CD4-positive, alpha-beta T cell treated with Interleukin-6 at 100 ng/mL for 8 hours (primary cell): ENCODE measurements at places on chromosomes 4 and X.

DNA sequence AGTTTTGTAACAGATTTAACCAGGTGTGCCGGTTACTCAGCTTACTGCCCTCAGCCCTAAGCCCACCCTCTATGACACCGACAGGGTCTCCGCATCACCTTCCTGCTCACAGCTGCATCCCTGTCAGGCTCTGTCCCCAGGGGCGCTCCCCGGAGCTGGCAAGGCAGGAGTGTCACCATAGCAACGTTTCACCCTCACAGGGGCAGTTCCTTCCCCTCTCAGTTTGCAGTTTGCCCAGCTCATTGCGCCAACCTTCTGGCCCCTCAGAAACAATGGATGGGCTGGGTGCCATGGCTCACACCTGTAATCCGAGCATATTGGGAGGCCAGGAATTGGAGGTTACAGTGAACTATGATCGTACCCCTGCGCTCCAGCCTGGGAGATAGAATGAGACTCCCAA, 42.6 kb downstream of the RGS12 start:
- DNase-seq: no peak

DNA sequence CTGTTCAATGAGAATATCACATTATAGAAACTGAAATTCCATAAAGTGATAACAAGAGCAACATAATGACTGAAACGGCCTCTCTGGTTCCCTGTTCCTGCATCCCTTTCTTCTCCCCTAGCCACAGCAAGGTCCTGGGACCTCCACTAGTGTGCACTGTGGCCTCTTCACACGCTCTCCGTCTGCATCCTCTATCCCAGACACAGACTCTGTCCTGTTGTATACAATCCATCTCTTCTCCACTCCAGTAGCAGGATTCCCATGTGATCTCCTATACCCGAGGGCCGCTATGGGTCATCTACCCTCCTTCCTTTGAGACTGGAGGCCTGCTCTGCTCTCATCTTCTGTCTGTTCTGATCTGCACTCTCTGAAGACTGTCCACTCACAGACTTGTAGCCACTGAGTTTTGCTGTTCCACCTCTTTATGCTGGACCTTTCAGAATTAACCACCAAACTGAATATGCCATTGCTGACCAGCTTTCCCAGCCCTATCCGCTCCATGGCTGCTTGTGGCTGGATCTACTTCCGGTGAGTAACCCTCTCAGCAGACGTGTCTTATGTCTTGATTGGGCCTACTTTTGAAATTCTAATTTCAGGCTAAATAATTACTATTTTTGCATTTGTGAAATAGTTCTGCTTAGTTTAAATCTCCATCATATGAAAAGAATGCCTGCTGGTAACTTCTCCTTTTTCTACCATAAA, 105.1 kb upstream of the NAP1L5 start:
- no peak for DNase-seq

DNA sequence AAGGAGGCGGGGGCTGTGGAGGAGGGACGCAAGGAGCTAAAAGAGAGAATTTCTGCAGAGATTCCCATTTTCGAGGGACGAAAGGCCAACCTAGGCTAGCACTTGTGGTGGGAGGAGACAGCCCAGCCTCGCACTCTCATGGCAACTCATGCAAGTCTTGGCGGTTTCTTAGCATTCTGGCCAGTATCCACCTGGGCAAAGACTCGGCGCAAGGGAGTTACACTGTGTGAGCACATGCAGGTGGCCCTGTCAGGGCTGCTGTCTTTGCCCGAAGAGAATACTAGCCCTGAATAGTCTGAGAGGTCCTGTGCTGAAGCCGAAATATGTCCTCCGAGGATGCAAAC, 15.5 kb downstream of the MCF2 start:
- DNase-seq: no peak

GRCh38 chrX:19727887-19728648, 159.3 kb downstream of the SH3KBP1 start:
- DNase-seq: no peak

GRCh38 chr4:153514001-153514526, 47.9 kb downstream of the TMEM131L start:
- no peak for DNase-seq

DNA sequence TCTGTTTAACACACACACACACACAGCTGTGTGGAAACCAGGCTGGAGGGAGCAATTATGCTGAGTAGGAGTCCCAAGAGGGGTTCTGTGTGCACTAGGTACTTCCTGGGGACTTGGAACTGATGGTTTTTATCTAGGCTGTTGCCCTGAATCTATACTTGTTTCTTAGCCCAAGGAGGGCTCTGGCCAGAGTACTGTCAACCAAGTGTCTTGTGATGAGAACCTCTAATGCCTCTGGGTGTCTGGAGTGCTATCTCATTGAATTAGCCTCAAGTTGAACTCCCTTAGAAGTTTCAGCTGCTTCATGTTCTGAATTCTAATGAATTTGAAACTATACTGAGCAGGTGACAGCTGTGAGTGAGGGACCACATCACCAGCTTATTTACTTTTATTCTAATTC, 16.6 kb downstream of the ARHGAP24 start:
- no peak for DNase-seq

DNA sequence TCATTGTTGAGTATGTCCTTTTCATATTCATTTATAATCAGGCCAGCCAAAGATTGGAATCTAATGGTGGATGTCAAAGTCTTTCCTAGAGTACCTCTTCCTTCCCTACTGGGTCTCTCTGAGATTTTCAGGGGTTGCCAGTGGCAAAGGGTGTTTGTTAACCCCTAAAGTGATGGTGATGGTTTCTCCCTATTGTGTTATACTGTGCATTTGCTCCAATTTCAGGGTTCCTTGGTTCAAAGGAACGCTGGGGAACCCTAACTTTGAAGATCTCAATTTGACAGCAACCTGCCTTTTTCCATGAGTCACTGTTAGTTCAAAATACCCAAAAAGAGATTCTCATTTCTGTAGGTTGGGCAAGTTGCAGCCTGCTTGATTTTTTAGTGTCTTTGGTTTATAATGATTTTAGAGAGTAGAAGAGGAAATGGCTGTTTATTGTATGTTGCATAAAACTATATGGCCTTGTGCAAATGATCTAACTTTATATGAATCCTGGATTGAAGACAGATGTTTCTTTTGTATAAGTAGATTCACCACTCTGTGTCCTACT, 23.0 kb downstream of the GAB1 start:
- no peak for DNase-seq

DNA sequence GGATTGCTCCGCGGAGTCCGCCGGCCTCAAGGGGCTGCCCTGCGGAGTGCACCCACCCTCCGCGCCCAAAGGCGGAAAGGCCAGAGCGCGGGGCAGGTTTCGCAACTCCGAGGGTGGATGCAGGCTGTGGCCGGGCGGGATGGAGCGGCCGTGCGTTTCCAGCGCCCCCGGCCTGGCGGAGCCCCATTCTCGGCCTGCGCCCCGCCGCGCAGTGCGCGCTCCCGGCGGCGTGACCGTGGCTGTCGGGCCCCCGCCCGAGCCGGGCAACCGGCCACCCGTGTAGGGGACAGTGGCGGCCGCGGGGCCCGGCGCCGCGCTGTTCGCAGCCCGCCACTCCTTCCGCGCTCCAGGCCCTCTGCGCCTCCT, 331 bp downstream of the SETD7 start:
- no peak for DNase-seq

GRCh38 chrX:147476008-147476407, 435.7 kb upstream of the FMR1 start:
- no peak for DNase-seq

DNA sequence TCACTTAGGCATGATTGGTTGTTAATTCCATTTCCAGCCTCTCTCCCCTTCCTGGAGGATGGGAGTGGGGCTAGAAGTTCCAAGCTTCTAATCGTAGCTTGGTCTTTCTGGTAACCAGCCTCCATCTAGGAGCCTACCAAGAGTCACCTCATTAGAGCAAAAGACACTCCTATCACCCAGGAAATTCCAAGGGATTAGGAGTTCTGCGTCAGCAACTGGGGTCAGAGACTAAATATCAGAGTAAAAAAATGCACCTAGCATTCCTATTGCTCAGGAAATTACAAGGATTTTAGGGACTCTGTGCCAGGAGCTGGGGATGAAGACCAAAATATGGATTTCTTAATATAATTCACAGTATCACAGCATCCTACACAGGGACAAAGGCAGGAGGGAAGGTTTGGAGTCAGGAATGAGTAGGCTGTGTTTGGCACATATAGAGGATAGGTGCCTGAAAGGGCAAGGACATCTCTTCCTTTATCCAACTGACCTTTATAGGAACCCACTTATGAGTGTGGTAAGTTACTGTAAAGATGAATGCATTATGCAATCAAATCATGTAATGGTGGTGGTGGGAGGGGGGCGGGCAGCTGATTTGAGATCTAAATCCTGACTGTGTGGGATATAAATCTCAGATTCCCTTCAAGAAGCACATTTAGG, 30.5 kb upstream of the LIMCH1 start:
- no peak for DNase-seq

DNA sequence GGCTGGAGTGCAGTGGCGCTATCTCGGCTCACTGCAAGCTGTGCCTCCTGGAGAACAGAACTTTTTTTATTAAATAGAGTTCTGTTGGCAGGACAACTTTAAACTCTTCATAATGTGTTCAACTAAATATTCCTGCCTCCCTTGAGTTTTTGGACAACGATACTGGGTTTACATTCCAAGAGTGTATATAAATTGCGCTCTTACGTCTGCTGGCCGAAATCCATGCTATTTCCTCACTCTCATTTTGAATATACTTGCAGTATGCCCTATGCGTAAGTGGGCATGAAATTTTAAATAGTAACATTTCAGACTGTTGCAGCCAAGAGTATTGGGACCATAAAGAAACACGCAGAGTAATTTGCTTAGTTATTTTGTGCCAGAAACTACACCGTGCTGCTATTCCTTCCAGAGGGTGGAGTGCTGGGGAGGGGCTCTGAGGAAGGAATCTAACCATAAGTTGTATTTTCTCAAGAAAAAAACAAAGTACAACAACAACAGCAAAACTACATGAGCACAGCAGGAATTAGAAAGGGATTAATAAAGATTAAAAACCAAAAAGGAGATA, 480.0 kb downstream of the NLGN4X start:
- DNase-seq: no peak

DNA sequence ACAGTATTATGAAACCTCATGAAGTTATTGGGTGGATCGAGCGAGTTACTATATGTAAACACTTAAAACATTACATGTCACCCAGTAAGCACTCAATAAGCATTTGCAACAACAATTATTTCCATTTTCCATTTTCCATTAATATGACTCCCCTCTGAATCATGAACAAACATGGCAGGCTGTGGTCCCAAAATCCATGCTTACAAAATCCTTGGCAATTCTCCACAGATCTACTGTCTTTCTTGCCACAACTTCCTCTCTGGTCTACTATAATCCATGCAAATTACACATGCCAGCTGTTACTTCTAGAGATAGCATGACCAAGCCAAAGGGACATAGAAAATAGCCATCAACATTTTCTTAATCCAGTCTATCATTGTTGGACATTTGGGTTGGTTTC, 22.0 kb downstream of the ASB11 start:
- no peak for DNase-seq

GRCh38 chrX:48591255-48591791, 6.0 kb upstream of the WDR13 start:
- DNase-seq: no peak

DNA sequence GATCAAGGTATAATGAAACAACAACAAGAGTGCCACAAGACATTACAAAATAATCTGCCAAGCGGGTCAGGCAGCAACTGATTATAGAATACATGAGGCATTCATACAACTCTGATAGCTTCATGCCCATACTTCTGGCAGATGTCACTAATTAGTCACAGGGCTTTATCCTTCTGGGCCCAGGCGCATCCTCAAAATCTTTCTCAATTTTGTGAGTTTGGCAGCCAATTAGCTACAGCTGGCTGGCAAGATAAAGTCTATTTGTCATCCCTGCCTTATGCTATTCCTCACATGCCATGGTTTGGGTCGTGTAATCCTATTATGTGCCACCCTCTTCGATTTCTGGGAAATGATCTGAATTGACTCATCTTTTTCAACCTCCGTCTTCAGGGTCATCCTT, 254.3 kb downstream of the PACRGL start:
- no peak for DNase-seq

DNA sequence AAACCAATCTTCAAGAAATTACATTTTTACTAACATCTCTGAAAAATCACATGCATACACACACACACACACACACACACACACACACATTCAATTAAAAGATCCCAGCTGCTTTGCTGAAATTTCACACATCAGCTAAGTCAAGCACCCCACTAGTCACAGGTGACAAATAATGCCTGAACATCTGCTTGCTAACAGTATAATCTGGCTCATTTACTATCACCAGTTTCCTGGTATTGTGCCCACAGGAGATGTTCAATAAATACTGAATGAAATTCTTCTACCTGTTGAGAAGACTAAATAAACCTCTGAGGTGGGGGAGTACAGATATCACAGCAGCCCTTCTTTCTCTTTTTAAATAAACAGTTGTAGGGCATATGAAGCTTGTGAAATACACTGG, 994.0 kb downstream of the ARAP2 start:
- DNase-seq: no peak

GRCh38 chrX:72572248-72573157, at the start of gene HDAC8:
TSS of gene HDAC8 (minus strand) at chrX:72572843. CDS start at chrX:72572761, 82 bp downstream.
- peak; percentile 53 for DNase-seq

DNA sequence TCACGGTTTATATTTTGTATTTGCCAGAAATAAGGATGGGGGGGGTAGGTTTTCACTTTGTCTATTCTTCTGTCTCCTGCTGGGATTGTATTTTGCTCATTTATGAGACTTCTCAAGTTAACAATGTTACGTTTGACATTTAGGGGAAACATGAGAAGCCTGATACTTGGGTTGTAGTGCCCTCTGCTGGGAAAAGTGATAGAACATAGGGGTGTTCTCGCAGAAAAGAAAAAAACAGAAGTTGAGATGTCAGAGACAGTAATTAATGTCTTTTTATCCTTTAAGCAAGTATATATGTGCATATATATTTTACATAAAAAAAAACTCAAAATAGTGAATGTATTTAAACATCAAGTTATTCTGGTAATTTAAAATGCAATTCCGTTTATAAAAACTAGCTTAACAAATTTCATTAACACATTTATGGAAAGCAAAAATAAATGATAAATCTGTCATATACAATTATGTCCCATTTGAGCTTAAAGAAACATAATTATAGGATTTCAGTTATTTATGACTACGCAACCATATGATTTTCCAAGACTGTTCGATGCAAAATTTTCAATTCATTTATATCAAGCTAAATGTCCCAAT, 46.0 kb upstream of the TMPRSS11F start:
- DNase-seq: peak; percentile 2

- no peak for DNase-seq
Observed at GRCh38 chr4:54588404-54588803, 69.4 kb upstream of the KIT start.

DNA sequence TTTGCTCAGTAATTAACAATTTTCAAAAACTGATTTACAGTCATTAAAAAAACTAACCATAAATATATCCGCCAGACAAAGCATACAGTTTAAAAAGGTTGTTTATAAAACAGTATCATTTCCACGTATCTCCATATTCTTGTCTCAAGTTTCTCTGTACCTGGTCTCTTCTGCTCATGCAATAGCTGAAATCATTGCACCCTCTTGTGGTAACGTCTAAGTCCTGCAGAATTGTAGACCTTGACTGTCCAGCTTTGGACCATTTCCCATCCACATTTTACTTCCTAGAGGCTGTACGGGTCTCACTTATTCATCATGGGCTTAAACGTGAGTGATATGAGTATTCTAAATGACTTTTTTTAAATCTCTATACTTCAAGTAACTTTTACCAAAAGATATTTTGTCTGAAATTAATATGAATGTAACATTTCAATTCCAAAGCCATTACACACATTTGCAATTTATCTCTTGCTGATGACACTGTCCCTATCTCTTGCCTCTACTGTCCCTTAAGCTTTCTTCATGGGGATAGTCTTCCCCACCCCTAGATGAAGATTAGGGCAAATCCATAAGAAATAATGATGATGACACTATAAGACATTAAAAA, 118.5 kb downstream of the BTC start:
- peak; percentile 10 for DNase-seq

GRCh38 chr4:126097155-126097799, 782.5 kb downstream of the FAT4 start:
- DNase-seq: no peak
